MV-4-11 (cell line): ENCODE measurements at places on chromosomes 1 and 21.

GRCh38 chr1:55402142-55402541 is 187.0 kb upstream of the USP24 start:
- DNase-seq = no peak

GRCh38 chr1:60697204-60697994 is 385.0 kb upstream of the NFIA start:
- no peak for DNase-seq

GRCh38 chr1:89781494-89782126 is 39.2 kb upstream of the LRRC8D start:
- DNase-seq = no peak

DNA sequence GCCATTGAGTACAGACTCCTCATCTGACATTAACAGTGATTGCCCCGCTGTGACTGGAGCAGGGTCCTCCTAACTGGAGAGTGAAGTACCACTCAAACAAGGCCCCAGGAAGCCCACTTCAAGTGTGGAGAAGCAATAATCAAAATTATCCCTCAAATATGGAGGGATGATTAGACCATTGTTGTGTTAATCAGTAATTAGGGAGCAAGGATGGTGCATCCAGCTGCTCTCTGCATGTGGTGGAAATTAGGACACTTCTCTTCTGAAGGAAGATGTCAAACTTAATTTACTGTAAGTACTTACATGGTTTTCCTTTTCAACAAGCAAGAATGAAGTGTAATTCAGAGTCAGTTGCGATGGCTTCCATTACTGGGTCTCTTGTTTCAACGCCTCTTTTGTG is 3.4 kb upstream of the ZP4 start:
- no peak for DNase-seq

DNA sequence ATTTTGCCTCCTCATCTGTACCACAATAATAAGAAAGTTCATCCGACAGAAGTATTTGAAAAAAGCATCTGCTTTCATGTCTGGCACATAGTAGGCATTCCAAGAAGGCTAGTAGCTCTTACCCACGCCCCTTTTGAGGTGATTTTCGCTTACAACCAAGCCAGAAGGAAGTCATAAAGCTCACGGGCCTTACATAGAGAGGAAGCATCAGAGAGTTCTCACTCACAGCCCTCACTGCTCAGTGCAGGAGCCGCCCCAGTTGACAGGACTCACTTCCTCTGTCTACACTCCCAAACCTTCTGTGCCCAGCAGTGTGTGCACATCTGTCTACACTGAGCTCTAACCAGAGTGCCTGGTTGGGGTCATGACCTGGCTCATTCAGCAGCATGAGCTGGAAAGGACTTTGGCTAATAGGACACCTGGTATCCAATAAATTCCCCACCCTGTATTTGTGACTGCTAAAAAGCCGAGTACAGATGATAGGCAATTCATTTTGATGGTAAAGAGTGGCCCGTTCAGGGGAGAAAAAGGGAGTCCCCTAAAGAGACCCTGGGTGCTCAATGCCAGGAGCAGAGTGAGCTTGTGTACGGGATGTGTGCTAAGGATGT is 36.8 kb upstream of the DUSP10 start:
- DNase-seq = peak; percentile 89

- DNase-seq = peak; percentile 56
These were observed 54.5 kb downstream of the GPR161 start for GRCh38 chr1:168082008-168082876.

DNA sequence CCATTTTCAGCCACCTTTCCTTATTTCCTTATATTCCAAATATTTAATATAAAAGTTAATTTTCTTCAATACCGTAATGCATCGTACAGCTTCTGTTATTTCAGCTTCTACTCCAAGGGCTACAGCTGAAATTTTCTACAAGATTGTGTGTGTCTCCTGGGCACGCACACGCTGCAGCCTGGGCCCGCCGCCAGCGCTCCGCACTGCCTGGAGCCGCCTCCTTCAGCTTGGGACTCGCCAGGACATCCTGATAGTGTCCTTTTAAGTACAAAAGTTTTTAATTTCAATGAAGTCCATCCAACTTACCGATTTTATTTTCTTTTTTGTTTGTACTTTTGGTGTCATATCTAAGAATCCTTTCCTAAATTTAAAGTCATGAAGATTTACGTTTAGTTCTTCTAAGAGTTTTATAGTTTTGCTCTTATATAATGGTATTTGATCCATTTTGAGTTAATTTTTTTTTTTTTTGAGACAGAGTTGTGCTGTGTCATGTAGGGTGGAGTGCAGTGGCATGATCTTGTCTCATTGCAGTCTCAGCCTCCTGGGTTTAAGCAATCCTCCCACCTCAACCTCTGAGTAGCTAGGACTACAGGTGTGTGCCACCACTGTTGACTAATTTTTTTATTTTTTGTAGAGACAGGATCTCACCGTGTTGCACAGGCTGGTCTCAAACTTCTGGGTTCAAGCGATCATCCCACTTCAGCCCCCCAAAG is 82.8 kb downstream of the AXDND1 start:
- DNase-seq = no peak

DNA sequence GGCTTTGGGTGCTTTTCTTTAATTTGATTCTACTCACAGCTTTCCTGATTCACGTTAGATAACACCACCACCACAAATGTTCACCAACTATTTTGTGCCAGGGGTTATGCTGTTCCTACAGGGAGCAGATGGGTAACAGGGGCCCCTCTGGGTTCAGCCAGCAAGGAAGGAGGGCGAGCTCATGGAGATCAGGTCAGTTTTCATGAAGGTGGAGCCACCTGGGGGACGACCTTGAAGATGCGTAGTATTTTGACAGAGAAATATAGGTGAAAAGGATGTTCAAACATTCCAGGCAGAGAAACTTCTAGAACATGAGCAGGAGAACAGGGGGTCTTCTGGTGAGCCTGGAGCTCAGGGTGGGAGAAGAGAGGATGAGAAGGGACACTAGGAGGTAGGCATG is 28.9 kb downstream of the KIAA0040 start:
- DNase-seq = no peak

GRCh38 chr1:197008861-197009260 is 31.5 kb downstream of the CFHR5 start:
- no peak for DNase-seq

- DNase-seq = no peak
These were observed 83.5 kb upstream of the ACTRT2 start for GRCh38 chr1:2937805-2938204.

DNA sequence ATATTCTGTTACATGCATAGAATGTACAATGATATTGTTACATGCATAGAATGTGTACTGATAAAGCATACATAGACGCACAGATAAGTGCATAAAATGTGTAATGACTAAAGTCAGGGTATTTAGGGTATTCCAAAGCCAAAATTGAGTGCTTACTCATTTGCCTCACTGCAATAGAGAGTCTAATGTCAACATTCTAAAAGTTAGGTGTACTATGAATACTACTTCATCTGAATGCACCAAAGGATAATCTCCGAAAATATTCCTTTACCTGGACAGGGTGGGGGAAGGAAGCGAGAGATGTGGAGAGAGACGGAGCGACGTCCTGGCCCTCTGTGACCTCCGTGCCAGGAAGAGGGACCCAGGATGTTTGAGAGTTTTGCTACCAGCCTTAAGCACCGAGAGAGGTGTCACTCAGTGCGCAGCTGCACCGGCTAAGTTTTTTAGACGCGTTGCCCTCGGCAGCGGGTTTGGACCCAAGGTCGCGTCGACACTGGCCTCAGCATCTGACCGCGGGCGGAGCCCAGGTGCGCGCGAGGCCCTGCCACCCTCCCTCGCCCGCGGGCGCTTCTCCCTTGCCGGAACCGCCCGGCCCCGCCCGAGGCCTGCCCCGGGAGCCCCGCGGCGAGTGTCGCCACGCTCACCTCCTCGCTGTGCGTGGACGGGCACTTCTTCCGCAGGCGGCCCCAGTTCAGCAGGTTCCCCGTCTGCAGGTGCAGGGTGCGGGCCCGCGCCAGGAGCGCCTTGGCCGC is 660 bp downstream of the GCLM start:
- no peak for DNase-seq
